NB4 (cell line): ENCODE measurements at places on chromosomes 4 and X.

DNA sequence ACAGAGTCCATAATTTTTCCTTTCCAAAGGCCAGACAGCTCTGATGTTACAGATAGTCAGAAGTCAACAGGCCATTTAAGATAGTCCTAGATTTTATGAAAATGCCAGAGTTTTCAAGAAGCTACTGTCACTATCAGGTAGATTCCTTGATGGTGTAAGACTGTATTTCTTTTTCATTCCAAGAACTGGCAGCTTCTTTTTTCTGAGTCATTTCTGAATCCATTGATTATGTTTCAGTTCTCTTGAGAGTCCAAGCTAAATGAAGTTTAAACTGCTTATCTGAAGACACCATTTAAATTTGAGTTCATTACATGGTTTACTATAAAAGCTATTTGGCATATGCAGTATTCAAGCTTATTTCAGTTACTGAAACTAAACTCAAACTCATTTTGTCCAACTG is 44.6 kb downstream of the RASSF6 start:
- no peak for DNase-seq

GRCh38 chr4:158002173-158002572 is 170.7 kb downstream of the GASK1B start:
- DNase-seq = no peak

DNA sequence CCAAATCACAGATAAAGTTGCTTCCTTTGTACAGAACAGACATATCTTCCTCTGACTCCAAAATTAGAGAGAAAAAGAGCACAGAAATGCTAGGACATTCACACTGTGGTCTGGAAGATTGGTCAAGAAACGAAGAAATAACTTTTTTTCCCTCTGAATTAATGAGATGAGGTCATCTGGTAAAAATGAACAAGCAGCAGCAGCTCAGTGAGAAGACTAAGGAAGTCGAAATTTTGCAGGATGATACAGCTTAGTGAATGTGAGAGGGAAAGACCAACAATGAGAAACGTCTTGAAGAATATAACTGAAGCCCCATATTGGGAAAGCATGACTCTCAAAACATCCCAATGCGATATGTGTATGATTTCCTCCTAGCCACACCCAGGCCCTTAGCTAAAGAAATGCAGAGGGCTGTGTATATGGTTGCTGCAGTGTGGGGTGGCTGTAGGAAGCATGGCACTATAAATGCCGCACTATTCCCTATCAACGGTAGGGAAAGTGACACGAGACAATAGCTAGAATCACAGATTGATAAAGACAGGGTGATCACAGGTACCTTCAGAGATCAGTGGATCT is 208.6 kb downstream of the VEGFC start:
- no peak for DNase-seq

GRCh38 chr4:123676071-123676889 is 279.7 kb downstream of the SPRY1 start:
- no peak for DNase-seq

DNA sequence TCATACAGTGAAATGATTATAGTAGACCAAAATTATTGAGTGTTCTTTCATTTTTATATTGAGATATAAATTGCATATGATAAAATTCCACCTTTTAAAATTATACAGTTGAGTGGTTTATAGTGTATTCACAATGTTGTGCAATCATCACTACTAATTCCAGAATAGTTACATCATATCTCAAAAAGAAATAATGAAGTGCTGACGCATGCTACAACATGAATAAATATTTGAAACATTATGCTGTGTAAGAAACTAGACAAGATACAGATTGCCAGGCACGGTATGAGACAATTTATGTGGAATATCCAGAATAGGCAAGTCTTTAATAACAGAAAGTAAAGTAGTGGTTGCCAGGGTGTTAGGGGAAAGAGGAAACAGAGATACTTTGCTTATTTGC is 871.7 kb downstream of the FAM133A start:
- no peak for DNase-seq

- no peak for DNase-seq
These were observed 35.7 kb downstream of the AFAP1 start for GRCh38 chr4:7903791-7904516.

DNA sequence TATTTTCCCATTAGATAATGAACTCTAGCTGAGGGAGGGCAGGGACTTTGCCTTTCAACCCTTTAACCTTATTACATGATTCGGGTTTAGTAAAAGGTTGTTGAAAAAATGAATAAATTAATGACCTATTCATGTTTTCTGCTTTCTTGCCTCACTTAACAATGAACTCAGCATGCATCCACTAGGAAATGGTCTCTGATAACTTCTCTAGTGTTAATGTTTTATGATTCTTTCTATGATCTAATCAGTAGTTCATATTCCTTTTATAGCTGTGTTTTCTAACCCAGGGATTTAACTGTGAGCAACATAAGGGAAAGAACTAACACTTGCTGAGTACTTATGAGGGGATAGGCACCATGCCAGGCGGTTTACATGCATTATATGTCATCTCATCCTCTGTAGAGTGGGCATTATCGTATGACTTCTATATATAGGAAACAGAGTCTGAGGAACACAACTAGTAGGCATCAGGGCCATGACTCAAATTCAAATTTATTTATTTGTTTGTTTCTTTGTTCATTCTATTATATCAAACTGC is 236.7 kb upstream of the MAB21L2 start:
- DNase-seq = no peak

DNA sequence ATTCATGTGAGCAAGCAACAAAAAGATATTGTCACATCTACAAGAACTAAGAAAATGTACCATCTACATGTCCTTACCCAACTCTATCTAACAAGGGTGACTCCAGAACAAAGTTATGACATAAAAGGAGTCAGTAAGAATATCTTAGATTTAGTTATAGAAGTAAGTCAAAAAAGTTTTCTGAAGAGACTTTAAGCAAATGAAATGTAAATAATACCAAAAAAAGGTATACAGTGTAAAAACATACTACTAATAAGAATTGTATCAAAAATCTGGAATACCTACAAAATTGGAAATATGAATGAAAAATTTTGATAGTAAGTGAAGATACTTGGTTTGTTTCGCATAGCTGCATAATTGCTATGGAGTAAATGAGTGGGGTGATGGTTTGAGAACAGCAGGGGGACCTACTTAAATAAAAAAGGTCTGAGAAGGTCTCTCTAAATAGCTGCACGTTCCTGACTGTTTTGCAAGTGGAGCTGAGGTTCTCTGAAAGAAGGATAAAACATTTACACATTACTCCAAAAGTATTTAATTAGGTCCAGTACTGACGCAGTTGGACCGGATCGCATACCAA is 51.0 kb upstream of the ENPP6 start:
- peak; percentile 65 for DNase-seq

GRCh38 chr4:188778905-188779304 is 639.7 kb downstream of the TRIML1 start:
- DNase-seq = no peak

DNA sequence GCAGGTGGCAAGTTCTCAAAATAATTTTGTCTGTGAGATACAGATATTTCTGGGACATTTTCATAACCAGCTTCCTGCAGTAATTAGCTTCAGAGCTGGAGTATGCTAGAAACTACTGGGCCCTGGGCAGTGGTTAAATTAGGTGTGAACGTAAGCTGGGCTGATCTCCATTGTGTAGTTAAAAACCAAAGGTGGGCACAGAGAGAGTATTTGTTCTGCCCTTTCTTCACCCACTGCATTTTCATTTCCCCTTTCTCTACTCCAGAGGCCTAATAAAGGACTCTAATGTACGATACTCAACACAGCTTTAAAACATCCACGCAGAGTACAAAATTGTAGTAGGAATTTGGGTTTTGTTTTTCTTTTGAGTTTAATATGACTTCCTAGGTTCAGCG is 252.7 kb downstream of the SPRY1 start:
- DNase-seq = no peak

- DNase-seq = no peak
These were observed 83.8 kb downstream of the EGF start for GRCh38 chr4:109996526-109996925.

DNA sequence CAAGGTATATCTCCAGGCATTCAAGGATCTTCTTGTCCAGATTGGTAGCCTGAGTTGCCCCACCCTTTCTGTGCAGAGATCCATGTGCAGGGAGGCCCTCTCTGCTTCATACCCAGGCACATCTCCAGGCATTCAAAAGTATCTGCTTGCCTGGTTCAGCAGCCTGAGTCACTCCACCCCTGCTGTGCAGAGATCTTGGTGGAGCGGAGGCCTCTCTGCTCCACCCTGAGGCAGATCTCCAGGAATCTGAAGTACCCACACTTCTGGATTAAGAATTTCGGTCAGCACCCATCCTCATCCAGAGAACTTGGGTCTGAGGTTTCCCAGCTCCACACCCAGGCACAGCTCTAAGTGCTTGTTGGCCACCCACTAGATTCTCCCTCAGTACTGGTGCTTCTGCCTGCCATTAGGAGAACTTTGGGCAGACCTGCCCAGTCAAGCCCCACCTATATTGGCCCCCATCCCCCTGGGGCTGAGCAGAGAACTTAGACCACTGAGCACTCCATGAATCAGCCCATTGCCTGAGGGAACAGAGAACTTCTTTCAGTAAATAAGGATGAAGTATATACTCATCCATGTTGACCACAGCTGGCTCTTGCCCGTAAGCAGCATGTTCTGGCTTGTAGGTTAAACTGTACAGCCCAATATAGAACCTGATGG is 199.5 kb upstream of the ZCCHC13 start:
- DNase-seq = no peak

DNA sequence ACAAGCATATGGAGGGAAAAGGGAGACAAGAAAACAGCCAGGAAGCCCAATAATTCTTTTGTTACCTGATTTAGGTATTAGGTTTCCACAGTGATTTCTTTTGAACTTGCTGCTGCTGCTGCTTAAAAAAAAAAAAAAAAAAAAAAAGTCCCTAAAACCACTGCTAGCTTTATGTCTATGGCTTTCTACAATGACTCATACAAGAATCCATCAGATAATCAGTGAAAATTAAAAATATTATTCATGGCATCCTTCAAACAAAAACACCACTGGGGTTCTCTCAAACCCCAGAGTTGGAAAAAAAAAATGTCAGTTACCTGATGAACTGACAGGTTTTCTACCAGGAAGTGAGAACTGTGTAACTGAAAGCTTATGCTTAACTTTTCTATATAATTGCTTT is 14.3 kb downstream of the EPHA5 start:
- no peak for DNase-seq

- no peak for DNase-seq
These were observed 35.2 kb upstream of the SPINK2 start for GRCh38 chr4:56856656-56857055.

- DNase-seq = no peak
These were observed 286.0 kb upstream of the RASGEF1B start for GRCh38 chr4:81757691-81758090.

- no peak for DNase-seq
These were observed 27.3 kb downstream of the DDX60 start for GRCh38 chr4:168291242-168291641.

DNA sequence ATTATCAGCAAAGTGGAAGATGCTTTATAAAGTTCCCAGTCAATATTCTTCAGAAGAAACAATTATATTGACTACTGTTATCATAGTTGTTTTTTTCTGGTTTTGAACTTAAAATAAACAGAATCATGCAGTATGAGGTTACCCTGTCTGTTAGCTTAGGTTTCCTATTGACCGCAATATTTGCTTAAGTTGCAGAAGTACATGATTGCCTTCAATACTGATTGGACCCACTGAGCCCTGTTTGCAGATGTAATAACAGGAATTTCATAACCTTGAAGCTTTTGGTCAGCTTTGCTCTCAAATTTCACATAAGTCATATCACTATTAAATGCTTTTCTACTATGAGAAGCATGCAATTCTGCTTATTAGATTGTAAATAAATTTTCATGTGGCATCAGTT is 229.1 kb upstream of the FSTL5 start:
- no peak for DNase-seq

GRCh38 chr4:145644699-145645098 is 25.5 kb downstream of the MMAA start:
- no peak for DNase-seq

- no peak for DNase-seq
These were observed 67.9 kb downstream of the CHRNA9 start for GRCh38 chr4:40403081-40403480.

GRCh38 chr4:36609661-36610060 is 328.2 kb downstream of the DTHD1 start:
- DNase-seq = no peak

- DNase-seq = no peak
These were observed 108.8 kb downstream of the ZNF827 start for GRCh38 chr4:145829629-145830395.

GRCh38 chrX:45011597-45011996 is 138.6 kb downstream of the KDM6A start:
- DNase-seq = no peak

- no peak for DNase-seq
These were observed 13.3 kb upstream of the ABRAXAS1 start for GRCh38 chr4:83498187-83498586.

DNA sequence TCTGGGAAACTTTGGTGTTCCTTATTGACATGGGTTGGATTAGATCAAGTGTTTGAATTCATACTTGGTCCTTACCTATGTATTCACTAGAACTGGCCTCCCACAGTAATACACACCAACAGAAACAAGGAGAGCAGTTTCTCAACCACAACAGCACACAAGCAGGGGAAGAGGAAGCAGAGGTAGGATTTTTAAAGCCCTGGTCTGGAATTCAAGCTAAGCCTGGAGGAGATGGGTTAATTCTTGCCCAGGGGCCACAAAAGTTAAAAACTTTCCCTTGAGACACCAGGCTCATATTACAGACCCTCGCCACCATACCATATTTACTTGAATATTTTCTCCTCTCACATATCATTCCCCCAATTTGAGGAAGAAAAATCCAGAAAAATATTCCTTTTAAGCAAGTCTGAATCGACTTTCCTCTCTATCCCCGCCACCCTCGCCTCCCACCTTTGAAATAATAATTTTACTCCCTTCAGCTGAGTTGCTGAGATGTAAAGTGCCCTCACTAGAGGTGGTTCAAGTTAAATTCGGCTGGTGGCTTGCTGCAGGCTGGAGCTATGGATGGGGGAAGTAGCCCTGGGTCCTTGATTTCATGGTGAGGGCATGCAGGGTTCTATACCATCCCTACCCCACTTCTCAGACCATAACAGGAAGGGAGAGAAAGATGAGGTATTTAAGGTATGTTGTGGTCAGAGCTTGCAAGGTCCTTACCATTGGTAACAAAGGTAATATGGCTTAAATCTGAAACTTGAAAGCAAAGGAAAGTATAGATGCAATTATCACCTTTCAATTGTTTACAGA is 440.2 kb downstream of the INPP4B start:
- DNase-seq = no peak

GRCh38 chr4:132642016-132642817 is 506.9 kb upstream of the PCDH10 start:
- DNase-seq = peak; percentile 57
